ENCODE measurements at places on chromosomes 2 and 18.
A peak's percentile ranks its signal among the peaks of the same experiment; 100 is the strongest.

DNA sequence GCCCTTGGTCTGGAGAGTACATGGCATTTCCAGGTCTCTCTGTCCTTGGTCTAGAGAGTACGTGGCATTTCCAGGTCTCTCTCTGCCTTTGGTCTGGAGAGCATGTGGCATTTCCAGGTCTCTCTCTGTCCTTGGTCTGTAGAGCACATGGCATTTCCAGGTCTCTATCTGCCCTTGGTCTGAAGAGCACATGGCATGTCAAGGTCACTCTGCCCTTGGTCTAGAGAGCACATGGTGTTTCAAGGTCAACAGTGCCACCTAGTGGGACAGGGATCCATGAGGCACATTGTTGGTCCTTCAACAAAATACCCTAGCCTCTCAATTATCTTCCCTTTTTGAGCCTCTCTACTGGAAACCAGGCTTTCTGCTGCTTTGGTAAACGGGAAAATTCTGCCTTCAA is 250.2 kb downstream of the OTX1 start:
- DNase-seq = no peak

- DNase-seq = no peak
Observed at GRCh38 chr18:42275949-42276730, 321.1 kb downstream of the PIK3C3 start.

- DNase-seq = peak; percentile 2
Observed at GRCh38 chr2:30394096-30394495, 53.0 kb upstream of the LCLAT1 start.

DNA sequence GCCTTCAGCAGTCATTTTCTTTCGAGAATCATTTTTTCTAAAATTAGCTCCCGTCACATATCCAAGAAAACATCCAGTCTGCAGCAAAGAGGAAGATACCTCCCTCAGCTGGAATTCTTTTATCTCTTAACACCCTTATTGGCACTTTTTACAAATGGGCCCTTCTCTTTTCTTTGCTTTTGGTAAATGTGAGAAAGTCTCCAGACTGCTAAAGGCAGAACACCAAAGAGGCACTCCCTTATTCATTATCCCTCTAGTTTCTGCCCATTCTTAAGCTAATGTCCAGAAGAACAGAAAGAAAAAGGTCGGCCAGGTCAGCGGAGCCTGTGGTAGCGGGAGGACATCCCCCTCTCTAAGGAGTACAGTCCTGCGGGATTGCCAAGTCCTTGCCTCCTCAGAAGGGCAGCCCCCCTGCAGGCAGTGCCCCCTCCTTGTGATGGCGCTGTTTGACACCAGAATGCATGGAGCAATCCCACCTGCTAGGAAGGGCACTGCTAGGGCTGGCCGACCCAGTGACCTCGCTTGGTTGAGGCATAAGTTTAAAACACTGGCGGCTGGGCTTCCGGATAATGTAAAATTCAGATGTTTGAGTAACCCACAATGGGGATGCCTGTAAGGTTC is 34.0 kb downstream of the ST6GAL2 start:
- no peak for DNase-seq

DNA sequence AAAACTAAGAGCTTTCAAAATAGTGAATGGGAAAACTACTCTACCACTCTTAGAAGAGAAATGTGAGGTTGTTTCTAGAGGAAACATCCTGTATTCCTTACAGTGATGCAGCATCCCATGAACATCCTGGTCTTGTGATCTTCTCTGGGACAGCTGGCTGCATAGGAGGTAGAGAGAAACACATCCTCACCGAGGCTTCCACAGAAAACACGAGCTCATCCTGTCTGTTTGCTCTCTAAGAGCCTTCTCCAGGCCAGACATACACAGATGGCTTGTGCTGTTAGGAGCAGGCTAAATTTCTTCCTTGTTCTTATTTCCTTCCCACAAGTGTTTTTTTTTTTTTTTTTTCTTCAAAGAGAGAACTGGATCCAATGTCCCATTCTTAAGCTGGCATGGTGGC is 14.7 kb upstream of the FZD7 start:
- no peak for DNase-seq

DNA sequence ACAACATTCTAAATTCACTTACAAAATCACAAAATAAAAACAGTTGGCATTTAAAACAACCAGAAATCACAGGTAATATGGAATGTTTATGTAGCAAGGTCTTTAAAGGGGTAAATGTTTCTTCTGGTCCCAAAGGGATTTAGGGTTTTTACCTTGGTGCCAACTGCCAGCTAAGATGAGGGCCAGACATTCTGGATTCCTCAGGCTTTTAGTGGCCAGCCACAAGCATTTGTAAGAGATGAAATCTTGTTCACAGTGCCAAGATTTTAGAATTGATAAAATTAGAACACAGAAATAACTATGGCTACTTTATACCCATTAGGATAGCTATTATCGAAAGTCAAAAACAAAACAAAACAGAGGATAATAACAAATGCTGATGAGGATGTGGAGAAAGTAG is 60.4 kb upstream of the CDKL4 start:
- no peak for DNase-seq

DNA sequence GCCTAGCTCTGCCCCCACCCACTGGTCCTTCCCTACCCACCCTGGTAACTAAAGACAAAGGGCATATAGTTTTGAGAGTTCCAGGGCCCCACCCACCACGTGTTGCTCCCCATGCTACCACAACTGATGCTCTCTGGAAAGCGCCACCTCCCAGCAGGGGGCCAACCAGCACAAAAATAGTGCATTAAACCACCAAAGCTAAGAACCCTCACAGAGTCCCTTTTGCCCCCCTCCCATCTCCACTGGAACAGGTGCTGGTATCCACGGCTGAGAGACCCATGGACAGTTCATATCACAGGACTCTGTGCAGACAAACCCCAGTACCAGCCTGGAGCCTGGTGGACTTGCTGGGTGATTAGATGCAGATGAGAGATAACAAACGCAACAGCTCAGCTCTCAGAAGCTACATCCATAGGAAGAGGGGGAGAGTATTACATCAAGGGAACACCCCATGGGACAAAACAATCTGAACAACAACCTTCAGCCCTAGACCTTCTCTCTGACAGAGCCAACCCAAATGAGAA is 715.9 kb downstream of the NUP35 start:
- no peak for DNase-seq
